ENCODE measurements at places on chromosomes 16 and 17.

DNA sequence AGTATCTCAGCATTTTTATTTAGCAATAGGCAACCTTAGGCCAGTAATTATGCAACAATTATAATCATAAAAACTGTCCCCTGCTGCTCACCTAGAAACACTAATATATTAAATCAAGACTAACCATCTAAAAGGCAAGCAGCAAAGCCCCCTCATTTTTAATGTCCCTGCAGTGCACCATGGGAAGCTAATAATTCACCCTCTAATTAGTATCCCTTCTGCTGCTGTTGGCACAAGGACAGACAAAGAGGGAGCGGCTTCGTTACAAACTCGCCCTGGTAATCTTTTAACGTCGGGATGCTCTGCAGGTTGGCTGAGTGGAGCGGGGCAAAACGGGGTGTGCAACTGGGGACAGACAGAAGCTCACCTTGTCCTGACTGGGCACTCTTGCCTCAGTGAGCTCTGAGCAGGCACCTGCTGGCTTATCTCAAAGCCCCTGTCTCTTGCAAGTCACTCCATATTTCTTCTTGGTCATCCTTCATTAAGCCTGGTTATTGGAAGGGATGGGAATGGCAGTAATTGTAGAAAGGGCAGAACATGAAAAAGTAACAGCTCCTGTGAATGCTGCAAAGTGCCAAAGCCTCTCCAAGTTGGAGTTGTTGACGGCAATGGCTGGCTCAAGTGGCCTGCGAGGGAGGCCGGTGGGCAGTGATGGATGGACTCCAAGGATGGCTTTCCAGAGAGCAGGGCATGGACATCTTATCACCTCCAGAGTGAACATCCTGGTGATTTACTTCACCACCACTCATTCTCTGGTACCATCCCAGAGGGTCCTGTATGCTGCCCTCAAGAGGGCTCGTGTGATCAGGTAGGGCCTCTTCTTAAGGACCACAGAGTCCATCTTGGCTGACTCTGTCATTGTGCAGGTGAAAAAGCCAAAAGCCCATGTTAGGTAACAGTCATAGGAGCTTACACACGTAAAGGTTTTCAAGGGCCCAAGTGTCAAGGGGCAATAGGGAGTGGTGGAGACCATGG is 219.6 kb upstream of the N4BP1 start:
- DNase-seq: no peak

DNA sequence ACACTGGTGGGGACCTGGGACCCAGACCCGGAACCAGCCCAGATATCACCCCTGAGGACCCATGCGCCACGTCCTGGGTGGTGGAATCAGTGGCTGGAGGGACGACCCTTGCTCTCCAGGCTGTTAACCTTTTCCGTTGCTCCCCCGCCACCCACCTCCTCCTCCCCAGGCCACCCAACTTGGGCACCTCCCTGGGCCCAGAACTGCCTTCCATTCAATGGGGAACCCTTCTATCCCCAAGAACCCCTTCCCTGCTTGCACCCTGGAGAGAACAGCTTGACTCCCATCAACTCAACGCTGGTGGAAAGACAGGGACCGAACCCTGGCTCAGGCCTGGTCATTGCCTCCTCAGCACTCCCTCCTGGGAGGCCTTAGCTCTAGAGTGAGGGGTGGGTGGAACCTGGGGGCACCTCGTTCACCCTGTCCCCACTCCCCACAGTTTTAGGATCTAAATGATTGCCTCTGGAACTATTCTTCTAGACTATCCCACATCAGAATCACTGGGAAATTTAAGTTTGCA is 5.7 kb upstream of the IL32 start:
- no peak for DNase-seq

DNA sequence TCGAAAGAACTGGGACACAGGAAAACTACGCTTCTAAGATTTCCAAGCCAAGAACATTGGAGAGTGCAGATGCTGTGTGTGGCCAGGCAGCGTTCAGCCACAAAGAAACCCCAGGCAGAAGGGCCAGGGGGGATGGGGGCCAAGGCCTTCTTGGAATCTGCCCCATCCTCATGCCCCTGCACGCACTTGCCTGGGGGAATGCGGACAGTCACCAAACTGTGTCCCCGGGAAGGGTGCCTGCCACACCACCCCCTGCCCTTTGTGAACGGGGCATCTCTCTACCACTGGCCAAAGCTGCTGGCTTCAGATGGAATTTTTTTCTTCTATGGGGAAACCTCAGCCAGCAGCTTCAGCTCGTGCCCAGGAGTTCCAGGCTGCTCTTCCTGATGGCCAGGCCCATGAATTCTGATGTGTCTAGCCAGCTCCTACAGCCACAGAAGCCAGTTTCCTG is 32.0 kb upstream of the DNAH17 start:
- no peak for DNase-seq

- no peak for DNase-seq
These were observed 4.0 kb downstream of the ALDH3A2 start for GRCh38 chr17:19652595-19652994.

GRCh38 chr17:8143581-8144400 is 8.4 kb downstream of the PER1 start:
- no peak for DNase-seq

DNA sequence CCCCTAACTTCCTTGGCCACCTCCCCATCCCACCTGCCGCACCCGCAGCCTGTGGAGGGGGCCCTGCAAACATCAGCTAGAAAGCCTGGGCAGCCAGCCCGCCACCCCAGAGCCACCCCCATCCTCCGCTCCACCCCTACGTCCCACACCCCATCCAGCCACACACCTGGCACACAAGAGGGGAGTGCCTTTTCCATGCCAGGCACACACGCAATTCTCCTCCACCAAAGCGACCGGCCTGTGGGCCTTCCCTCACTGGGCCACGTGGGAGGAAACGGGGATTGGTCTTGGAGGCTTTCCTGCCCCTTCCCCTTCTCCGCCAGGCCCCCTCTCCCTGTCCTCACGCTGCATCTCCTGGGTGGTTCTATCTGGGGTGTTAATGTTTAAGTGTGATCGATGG is 48.7 kb upstream of the TNRC6C start:
- DNase-seq: no peak

GRCh38 chr17:38591759-38592241 is 14.0 kb downstream of the SRCIN1 start:
- DNase-seq: no peak

DNA sequence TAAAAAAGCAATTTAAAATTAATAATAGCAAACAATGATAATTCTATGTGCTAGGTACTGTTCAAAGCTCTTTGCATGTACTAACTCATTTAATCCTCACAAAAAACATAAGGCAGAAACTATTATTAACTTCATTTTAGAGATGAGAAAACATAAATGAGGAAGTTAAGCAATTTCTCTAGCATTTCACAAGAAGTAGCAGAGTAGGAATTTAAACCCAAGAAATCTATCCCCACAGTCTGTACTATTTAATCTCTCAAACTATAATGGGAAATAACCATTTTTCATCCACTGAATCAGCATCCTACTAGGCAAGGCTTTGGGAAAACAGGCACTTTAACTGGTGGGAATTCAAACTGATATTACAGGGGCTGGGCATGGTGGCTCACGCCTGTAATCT is 42.2 kb upstream of the INTS2 start:
- no peak for DNase-seq

All from activated naive CD4-positive, alpha-beta T cell treated with anti-CD3 and anti-CD28 coated beads, Interleukin-2, amount 50 U/mL, for 72 hours (primary cell).